CD4-positive, alpha-beta memory T cell (primary cell): ENCODE measurements at places on chromosomes 12 and 14. TPM values are rescaled to one million over a fixed set of nuclear protein-coding genes. Genes with fewer than 3 reads are reported as not detected.

DNA sequence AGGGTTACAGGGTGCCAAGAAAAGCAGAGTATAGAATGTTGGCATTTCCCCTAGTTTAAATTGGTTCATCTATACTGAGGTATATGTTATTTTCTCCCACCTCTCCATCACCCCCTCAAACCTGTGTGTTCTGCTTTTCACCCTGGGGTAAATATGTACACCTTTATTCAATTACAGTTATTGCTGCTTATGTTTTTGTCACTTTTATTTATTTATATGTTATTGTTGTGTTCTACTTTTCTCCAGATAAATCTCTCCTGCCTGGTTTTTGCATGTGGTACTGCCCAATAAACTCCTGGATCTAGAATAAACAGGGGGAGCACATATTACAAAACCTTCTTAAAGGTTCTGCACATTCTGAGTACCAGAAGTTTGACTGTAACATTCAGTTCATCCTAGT lies 122.1 kb upstream of the NPAS3 start:
- DNase-seq = no peak

- DNase-seq = no peak
These were observed 2.3 kb downstream of the FOXJ2 start for GRCh38 chr12:8034802-8035201.

- DNase-seq = no peak
These were observed 16.3 kb downstream of the TSPAN8 start for GRCh38 chr12:71141378-71141926.

The IL22 gene
- total RNA-seq = not detected

The TRIAP1 gene
- total RNA-seq = 22.8 TPM
